Ammon's horn (tissue), 1 donor: ENCODE measurements at places on chromosomes 2 and 18.

DNA sequence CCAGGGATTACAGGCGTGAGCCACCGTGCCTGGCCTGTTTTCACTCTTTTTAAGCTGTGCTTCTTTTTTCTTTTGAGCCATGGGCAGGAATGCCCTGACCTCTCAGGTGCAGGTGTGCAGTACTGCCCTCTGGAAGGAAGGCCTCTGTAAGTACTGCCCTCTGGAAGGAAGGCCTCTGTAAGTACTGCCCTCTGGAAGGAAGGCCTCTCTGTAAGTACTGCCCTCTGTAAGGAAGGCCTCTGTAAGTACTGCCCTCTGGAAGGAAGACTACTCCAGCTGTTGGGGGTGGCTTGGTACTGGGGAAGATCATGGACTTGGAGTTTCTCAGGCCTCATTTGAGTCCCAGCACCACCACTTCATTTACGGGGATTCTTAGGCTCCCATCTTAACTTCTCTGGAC is 248.5 kb upstream of the ID2 start:
- DNase-seq, result no peak

DNA sequence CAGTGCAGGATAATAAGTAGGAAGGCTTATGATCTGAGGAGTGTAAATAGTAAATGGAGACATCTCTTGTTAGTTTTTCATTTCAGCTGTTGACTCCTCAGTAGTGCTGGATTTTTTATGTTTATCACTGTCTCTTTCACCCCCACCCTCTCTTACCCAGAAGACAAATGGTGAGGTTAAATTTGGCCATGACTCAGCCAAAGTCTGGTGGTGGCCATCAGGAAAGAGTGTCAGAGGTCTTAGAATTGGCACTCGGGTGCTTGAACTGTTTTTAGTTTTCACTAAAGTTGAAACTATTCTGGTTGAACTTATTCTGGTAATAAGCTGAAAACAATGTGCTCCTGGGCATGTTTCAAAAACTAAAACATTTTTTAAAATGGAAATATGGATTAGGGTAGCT is 123.3 kb downstream of the FHOD3 start:
- DNase-seq, result no peak

- no peak for DNase-seq
Observed at GRCh38 chr2:159366538-159366937, 80.0 kb upstream of the WDSUB1 start.

- DNase-seq, result no peak
Observed at GRCh38 chr2:112152476-112153178, 14.4 kb downstream of the FBLN7 start.

GRCh38 chr2:135790423-135790822 is 46.6 kb downstream of the LCT start:
- no peak for DNase-seq
